ENCODE measurements at places on chromosomes 2 and 18. TPM values are rescaled to one million over a fixed set of nuclear protein-coding genes. Genes with fewer than 3 reads are reported as not detected.

- DNase-seq: no peak
Measured at GRCh38 chr18:23972453-23972852, 42.1 kb upstream of the TTC39C start.

GRCh38 chr2:219969508-219969907 lies 342.1 kb downstream of the SLC4A3 start:
- DNase-seq: no peak

The SGPP2 gene
- total RNA-seq: not detected

The CFAP65 gene
- not detected for total RNA-seq

The GYPC gene
- 66.7 TPM for total RNA-seq

The RND3 gene
- total RNA-seq: 28.4 TPM

The WDR43 gene
- 36.6 TPM for total RNA-seq
